Cortex of kidney (tissue), 1 donor: ENCODE measurements at places on chromosomes 4 and X.

- DNase-seq = no peak
Observed at GRCh38 chrX:118621081-118621759, 106.2 kb upstream of the IL13RA1 start.

GRCh38 chr4:123444290-123444731 lies 47.7 kb downstream of the SPRY1 start:
- no peak for DNase-seq

GRCh38 chr4:176443117-176443516 lies 123.4 kb downstream of the SPCS3 start:
- DNase-seq = no peak

GRCh38 chr4:179867300-179867878 lies 2375.8 kb upstream of the TENM3 start:
- no peak for DNase-seq

- DNase-seq = no peak
Observed at GRCh38 chr4:7156761-7157488, 35.4 kb upstream of the SORCS2 start.

DNA sequence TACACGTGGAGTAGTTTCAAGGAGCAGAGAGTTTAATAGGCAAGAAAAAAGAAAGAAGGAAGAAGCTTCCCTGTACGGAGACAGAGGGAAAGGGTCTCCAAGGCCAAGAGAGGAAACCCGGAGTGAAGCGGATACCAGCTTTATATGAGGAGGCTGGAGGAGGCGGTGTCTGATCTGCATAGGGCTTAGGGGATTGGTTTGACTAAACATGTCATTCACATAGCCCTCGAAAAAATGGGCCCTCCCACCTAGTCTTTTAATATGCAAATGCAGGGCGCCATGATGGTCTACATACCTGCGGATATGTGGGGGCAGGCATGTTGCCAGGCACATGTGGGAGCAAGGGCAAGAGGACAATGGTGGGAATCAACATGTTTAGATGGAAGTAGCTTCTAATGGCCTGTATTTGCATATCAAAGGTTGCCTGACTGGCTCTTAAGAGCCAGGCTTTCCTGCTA lies 103.1 kb upstream of the UGT8 start:
- no peak for DNase-seq

DNA sequence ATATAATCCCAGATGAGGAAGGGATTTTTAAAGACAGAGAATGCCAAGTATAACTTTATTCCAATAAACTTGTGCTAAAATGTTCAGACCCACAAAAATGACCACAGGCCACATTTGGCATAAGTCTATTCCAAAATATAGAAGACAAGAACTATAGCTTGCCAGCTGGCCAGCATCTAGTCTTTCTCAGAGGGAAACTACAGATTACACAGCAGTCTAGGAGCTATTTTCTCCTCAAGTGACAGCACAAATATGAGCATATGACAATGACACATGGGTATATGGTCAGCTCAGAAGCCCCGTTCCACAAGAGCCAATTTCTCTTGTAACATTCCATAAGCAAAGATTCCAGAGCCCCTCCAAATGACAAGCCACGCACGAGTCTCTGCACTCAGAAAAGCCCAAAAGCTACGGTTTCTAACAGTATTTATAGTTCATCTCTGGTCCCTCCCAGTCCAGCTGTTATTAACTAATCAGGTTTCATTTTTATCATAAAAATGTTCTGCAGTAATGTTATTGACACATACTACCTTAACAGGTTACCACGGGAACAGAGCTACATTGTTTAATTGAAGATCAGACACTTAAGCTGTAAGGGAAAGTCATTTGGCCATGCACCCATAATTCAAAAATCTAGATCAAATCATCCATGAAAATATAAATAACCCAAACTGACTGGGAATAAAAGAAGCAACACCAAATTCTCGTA lies 70.3 kb downstream of the RAB28 start:
- DNase-seq = no peak

- DNase-seq = no peak
Observed at GRCh38 chr4:117529401-117529800, 444.0 kb upstream of the TRAM1L1 start.

- no peak for DNase-seq
Observed at GRCh38 chr4:99841129-99841528, 24.5 kb downstream of the DAPP1 start.

GRCh38 chr4:168748807-168749206 lies 252.0 kb downstream of the PALLD start:
- no peak for DNase-seq

- DNase-seq = no peak
Observed at GRCh38 chr4:78520808-78521226, 30.8 kb upstream of the ANXA3 start.

DNA sequence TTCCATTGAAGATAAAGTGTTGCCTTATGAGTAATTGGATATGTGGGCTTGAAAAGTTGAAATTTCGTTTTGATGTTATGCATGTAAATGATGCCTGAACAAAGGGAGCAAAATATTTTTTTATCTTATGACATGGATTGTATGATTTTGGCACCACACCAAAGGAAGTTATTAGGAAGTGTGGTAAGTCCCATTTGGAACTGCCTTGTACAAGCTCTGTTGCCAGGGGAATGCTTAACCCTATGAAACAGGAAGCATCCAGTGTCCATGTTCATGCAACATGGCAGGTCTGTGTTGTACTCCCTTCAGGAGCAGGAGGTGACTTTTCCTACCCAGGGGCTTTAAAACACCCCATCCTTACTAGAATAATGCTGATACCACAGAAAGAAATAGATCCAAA lies 13.2 kb downstream of the SMPX start:
- DNase-seq = no peak

DNA sequence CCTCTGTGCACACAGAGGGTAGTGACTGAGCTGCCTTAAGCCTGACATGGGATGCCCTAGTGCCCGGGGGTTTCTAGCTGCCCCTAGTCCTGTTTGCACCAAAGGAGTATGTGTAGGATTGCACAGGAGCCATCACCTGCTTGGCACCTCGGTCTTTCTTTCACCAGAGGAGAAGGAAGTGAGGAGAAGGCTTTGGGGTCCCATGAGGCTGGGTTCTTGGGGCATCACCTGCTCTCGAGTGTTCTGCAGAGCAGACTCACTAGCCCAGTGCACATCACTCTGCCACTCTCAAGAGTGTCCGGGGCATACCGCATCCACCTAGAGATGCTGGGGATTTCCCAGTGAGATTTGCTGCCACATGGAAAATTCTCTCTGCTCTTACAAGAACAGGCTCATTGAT lies 40.5 kb upstream of the GPR78 start:
- no peak for DNase-seq

DNA sequence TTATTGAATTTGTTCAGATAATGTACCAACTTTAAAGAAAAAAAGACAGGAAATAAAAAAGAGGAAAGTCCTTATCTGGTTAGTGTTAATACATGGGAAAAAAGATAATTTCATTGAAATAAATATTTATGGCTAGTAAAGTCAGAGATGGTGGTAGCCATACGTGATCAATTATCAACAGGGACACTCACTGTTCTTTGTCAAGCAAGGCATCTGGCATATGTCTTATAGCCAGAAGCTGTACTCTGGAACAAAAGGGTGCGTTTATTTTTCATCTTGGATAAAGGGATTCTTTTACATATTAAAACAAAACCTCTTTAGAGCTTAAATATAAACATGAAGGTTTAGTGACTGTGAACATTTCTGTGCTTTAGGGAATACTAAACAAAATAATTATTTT lies 26.7 kb downstream of the HDX start:
- no peak for DNase-seq

- no peak for DNase-seq
Observed at GRCh38 chr4:83686166-83686565, 150.3 kb downstream of the GPAT3 start.

- DNase-seq = no peak
Observed at GRCh38 chrX:25025615-25026014, 9.8 kb upstream of the ARX start.

DNA sequence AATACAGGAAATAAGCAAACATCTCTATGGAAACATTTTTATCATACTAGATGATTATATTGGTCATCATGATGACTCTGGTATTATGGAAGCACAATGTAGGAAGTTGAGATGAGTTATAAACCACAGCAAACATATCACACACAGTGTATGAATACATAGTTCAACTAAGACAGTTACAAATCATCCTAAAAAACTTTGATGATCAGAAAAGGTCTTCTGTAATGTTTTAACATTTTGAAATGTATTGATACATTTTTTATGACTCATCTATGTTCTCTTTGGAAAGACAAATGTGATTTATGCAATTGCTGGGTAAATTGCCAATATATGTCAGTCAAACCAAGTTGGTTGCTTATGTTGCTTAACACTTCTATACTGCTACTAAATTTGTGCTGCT lies 4.8 kb downstream of the CXCL3 start:
- DNase-seq = no peak

DNA sequence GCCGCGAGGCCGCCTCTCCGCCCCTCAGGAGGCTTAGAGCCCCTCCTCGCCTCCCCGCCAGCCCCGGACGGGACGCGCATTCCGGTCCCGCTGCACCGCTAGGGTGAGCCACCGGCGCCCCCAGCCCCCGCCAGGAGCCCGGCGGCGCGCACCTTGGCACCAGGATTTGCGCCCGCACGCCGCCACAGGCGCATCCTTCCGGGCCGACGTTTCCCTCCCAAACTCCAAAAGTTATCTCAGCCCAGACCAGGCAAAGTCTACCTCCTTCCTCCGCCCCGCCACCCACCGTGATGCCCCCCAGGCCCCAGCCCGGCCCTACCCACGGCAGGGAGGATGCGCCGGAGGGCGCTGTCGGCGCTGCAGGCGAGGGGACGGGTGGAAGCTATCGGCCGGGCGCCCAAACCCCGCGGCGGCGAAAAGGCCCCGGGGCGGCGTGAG lies 538 bp downstream of the SCML2 start:
- DNase-seq = no peak

DNA sequence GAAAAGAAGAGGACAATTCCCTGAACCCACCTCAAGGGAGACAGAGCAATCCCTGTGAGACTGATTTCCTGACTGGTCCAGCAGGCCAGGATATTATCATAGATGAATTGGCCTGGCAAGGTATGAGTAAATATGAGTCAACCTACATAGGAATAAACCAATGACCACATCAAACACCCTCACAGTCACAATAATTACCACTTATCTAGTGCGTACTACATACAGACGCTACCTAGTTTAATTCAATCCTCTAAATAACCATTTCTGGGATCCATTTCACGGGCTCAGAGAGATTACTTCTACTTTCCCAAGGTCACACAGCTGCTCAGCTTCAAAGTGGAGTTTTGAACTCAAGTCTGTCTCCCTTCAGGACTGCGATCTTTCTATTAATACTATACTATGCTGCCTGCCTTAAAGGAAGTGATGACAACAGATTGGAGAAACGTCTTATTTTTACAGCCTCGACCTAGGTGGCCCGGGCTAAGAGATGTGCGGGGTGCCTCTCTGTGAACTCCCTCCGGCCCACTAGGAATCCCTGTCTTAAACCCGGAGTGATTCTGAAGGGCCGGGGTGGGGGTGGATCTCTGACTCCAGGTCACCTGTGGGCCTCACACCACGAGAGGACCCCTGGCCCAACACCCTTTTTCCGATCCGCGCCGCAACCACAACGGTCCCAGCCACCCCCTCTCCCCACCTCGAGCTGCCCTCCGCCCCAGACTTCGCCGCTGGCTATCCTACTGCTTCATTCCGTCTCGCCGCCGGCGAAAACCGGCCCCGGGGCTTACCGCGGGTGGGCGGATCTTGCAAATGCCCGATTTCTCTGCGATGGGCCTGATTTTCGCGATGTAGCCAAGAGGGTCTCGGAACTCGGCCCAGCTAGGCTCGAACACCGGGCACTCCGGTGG lies 800 bp downstream of the KDM5C start:
- no peak for DNase-seq

DNA sequence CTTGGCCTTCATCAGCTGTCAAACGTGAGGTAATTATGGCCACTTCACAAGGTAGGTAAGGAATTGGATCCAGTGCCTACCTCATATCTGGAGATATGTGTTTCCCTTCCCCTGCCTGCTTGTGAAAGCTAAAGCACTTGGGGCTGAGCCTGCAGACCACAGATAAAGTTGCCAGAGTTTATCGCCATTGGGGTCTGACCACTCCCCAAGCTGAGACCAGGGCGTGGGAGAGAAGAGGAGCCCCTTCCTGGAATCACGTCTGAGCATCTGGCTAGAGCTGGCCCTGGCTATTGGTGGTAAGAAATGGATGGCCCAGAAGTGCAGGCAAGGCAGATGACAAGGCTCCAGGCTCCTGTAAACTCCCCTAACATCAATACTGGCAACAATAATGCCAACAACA lies 2.7 kb downstream of the ALAS2 start:
- no peak for DNase-seq

GRCh38 chr4:114019969-114020358 lies 40.5 kb upstream of the ARSJ start:
- no peak for DNase-seq

- DNase-seq = no peak
Observed at GRCh38 chr4:25032126-25032525, 1.4 kb upstream of the LGI2 start.

- no peak for DNase-seq
Observed at GRCh38 chr4:55399581-55399980, 3.8 kb downstream of the TMEM165 start.

GRCh38 chr4:123976285-123976684 lies 579.7 kb downstream of the SPRY1 start:
- DNase-seq = no peak

- DNase-seq = no peak
Observed at GRCh38 chr4:137957806-137958205, 284.3 kb downstream of the SLC7A11 start.

DNA sequence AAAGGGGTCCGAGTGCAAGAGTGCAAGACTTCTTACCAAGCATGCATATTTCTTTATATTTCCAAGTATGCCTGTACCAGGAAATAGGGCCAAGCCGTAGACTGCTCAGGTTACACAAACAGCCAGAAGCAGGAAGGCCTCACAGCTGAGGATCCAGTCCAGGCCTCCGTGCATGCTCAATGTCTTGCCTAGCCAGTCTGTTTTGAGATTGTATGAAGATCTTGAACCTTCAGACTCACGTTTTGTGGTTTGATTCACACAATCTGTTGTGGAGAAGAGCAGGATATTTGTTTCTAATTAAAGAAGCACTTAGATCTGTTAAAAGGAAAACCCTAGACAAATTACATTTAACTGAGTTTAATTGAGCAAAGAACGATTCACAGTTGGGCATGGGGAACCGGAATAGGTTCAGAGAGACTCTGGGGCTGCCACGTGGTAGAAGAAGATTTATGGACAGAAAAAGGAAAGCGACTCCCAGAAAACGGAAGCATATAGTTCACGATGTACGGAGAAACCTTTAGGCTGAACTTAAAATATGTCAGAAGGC lies 1.2 kb downstream of the MGST2 start:
- DNase-seq = no peak

- DNase-seq = no peak
Observed at GRCh38 chr4:83724485-83725335, 188.8 kb downstream of the GPAT3 start.

- DNase-seq = no peak
Observed at GRCh38 chrX:131782646-131783045, 238.8 kb downstream of the OR13H1 start.

GRCh38 chrX:69504626-69505612 lies 793 bp downstream of the NALF2 start:
- no peak for DNase-seq

DNA sequence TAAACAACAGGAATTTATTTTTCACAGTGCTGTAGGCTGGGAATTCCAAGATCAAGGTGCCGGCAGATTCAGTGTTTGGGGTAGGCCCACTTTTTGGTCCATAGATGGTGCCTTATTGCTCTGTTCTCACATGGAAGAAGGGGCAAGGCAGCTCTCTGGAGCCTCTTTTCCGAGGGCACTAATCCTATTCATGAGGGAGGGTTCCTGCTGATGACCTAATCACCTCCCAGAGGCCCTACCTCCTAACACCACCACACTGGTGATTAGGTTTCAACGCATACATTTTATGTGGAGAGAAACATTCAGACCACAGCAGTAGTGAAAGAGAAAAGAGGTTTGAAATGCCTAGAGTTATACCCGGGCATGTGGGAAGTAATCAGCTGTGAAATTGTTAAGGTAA lies 1.4 kb upstream of the POLA1 start:
- no peak for DNase-seq
